CD4-positive, alpha-beta T cell (primary cell): ENCODE measurements at places on chromosomes 2 and 18. TPM values are rescaled to one million over a fixed set of nuclear protein-coding genes. Genes with fewer than 3 reads are reported as not detected.

GRCh38 chr2:207260947-207261346 lies 95.2 kb upstream of the KLF7 start:
- no peaks in the 10 kb centered on the region for H3K27me3 ChIP-seq
- no peak overlapping the region for H3K27ac ChIP-seq
- no peak overlapping the region for H3K4me3 ChIP-seq
- DNase-seq, result no peak

DNA sequence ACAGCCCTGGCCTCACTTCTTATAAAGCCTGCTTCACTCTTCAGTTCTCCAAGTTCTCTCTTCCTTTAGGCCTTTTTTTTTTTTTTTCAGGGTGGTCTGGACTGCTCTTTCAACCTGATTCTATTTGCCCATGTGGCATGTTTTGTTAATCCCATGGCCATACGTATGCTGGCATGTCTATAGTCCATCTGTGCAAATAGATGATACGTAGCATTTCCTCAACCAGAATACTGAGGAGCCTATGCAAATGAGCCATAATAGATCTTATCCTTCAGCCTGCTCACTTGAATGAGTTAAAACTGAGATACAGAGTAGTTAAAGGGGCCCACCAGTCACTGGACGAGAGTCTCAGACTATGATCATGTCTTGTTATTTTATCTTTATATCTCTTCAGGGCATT lies 265.2 kb upstream of the CXCR4 start:
- H3K4me3 ChIP-seq, result no peak overlapping the region
- no peak overlapping the region for H3K27ac ChIP-seq

SERPINB12 gene
- not detected for total RNA-seq

DNA sequence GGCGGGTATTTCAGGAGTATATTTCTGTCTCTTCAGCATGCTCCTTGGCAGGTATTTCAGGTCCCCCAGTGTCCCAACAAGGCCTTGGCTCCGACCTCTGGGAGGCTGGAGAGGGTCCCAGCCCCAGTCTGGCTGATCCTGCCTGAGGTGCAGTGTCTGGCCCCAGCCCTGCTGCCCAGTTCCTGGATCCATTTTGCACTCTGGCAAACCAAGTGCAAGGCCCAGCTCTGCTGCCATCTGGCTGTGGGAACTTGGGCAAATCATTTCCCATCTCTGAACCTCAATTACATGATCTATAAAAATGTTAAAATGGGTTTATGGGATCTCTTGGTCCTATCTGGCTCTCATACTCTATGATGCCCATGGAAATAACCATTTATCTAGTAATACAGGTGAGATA lies 63.6 kb downstream of the ZBTB7C start:
- no peak for DNase-seq
- no peaks in the 10 kb centered on the region for H3K4me1 ChIP-seq
- H3K27ac ChIP-seq, result no peak overlapping the region

- no peaks in the 10 kb centered on the region for H3K27me3 ChIP-seq
- H3K4me3 ChIP-seq, result no peak overlapping the region
- no peak overlapping the region for H3K27ac ChIP-seq
- DNase-seq, result no peak
- no peaks in the 10 kb centered on the region for H3K36me3 ChIP-seq
Measured at GRCh38 chr2:213079756-213080155, 71.7 kb downstream of the IKZF2 start.

GREB1 gene
- 0.31 TPM for total RNA-seq

CYS1 gene
- not detected for total RNA-seq

DNA sequence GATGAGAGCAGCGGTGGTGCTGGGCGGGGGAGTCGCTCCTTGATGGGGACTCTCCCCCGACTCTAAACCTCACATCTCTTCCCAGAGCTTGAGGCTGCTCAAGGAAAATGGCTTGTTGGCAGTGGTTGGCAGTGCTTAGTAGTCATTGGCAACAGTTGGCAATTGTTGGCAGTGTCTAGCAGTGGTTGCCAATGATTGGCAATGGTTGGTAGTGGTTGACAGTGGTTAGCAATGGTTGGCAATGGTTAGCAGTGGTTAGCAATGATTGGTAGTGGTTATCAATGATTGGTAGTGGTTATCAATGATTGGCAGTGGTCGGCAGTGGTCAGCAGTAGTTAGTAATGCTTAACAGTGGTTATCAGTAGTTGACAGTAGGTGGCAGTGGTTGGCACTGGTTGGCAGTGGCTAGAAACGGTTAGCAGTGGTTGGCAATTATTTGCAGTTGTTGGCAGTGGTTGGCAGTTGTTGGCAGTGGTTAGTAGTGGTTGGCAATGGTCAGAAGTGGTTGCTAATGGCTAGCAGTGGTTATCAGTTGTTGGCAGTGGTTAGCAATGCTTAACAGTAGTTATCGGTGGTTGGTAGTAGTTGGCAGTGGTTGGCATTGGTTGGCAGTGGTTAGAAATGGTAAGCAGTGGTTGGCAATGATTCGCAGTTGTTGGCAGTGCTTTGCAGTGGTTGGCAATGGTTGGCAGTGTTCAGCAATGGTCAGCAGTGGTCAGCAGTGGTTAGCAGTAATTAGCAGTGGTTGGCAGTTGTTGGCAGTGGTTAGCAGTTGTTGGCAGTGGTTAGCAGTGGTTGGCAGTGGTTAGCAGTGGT lies 85.4 kb upstream of the OTOS start:
- H3K4me1 ChIP-seq, result no peaks in the 10 kb centered on the region
- no peaks in the 10 kb centered on the region for H3K36me3 ChIP-seq
- no peak for DNase-seq
- H3K27ac ChIP-seq, result no peak overlapping the region
- no peak overlapping the region for H3K4me3 ChIP-seq

DNA sequence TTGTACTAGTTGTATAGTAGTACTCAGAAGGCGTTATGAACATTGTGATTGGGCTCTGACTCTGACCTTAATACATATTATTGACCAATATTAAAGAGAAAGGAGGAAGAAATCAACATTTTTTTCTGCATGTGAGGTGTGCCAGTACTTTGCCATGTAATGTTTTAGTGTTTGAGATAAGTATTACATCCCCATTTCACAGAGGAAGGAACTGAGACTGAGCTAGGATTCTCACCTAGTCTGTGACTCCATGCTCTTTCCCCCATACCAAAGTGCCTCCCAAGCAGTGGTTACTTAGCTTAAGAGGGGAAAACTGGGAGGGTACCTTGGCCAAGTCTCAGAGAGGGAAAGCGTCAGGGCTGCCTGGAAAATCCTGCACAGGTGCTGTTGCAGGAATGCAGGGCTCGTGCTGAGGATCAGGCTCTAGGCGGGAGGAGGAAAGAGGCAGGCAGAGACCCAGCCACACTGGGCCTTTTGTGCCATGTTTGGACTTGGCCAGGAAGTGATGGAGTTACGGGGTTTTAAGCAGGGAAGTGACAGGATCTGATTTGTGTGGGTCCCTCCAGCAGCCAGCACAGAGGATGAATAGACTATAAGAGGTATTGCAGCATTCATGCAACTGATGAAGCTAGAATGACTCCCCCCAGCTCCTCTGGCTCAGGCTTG lies 1.7 kb downstream of the PNKD start:
- no peaks in the 10 kb centered on the region for H3K27me3 ChIP-seq
- H3K27ac ChIP-seq, result no peak overlapping the region
- H3K36me3 ChIP-seq, result peaks cover 48% of the 10 kb centered on the region
- peaks cover 51% of the 10 kb centered on the region for H3K4me1 ChIP-seq

DNA sequence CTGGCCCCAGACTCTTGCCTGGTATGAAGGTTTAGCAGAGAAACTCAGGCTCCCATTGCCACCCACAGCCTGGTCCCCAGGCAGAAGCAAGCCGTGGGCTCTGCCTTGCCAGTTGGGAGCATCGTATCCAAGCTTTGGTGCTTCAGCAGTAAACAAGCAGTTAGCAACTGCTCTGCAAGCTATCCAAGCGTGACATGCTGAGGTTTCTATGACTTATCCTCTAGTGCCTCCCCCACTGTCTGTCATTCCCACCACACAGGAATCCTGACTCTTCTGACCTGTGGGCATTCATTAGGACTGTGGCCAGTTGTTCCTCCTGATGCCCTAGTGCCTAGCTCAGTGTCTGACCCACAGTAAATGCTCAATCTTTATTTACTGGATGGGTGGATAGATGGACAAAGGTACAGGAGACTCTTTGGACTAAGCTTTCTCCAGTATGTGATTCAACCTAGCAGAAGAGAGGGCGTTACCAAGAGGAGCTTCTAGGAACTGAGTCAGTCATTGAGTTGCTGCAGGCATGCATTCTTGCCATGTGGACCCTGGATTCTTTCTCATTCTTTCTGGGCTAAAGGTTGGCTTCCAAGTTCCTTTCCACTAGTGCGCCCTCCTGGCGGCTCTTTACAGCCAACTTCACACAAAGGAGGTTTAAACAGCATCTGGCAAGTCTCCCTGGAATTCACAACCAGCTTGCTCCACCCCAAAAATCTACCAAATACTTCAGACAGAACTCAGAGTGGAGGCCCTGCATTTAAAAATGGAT lies 40.6 kb upstream of the MRPL19 start:
- H3K4me3 ChIP-seq, result no peak overlapping the region
- H3K36me3 ChIP-seq, result no peaks in the 10 kb centered on the region
- peaks cover 27% of the 10 kb centered on the region for H3K27me3 ChIP-seq
- DNase-seq, result no peak
- H3K27ac ChIP-seq, result no peak overlapping the region

DNA sequence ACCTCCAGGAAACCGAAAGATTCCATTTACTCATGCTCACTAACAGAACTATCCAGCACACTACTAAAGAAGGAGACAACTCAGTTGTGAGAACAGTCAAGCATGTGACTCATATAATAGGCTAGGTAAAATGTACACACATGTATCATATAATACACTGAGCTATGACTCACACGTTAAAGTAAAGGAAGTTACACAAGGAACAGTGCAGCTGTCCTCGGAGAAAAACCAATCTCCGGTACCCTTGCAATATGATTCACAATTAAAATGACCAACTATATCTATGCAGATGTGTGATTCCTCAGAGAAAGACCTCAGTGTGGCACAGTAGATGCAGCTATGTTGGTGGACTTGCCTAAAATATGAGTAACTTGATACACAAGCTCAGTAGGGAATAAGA lies 76.5 kb downstream of the STRN start:
- DNase-seq, result no peak
- no peaks in the 10 kb centered on the region for H3K27me3 ChIP-seq
- no peak overlapping the region for H3K27ac ChIP-seq
- no peaks in the 10 kb centered on the region for H3K4me1 ChIP-seq
- peaks cover 37% of the 10 kb centered on the region for H3K36me3 ChIP-seq

CCDC142 gene
- 10.2 TPM for total RNA-seq

DNA sequence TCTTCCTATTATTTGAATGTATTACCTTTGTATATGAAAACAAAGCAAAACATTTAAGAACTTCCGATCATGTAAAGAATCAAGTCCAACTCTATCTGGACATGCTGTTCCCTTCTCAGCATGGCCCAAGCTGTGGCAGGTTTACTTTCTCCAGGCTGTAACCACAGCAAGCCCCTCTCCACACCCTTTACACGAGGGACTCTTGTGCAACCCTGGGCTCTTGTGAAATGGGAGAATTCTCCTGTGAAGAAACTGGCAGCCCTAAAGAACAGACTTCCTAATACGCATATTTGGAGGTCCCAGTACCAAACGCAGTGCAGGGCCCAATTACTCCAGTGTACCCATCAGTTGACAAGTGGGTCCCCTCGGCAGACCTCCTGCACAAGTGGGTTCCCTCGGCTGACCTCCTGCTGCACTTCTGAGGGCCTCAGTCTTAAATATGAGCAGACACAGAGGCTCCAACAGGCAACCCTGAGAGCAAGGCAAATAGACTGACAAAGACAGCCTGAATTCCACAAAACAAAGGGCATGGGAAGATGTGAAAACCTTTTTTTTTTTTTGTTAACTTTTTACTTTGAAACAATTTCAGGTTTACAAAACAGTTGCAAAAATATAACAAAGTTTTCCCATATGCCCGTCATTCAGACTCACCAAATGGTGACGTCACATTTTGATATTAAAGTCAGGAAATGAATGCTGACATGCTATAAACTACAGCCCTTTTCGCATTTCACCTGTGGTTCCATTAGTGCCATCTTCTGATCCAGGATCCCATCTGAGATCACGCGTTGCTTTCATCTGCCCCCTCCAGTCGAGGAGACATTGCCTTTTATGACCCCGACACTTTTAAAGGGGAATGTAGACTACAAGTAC lies 78.2 kb downstream of the FBXO15 start:
- DNase-seq, result no peak
- H3K27me3 ChIP-seq, result no peaks in the 10 kb centered on the region
- peaks cover 6% of the 10 kb centered on the region for H3K4me1 ChIP-seq
- H3K4me3 ChIP-seq, result no peak overlapping the region
- no peak overlapping the region for H3K27ac ChIP-seq

ACMSD gene
- not detected for total RNA-seq

DNA sequence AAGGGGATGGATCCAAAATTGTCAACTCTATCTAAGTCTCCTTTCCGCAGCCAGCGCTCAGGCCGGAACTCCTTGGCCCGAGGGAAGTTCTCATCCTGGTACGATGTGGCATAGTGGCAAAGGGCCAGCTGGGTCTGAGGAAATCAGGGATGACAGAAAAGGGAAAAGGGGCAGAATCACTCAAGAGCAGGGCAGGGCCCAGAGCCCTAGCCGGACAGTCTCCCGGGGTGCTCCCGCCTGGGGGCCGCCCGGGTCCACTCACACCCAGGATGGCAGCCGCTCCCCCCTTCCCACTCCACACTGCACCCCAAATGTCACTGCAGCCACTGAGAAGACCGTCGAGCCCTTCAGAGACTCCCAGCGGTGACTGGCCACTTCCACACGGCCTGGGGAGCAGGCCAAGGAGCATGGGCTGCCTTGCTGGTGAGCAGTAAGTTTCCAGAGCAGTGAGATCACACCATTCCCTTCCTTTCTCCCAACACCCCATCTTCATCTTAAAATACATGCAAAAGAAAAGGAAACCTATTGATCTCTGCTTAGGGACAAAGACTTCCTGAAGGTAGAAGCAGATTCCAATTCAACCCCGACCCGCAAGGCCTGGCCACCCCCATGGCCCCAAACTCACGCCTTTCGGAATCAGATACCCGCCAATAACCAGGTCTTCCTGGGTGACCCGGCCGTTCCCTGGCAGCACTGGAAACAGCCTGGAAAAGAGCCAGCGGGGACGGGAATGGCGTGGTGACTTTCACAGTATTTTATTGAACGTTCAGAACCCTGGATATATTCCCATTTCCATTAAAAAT lies 26.7 kb downstream of the CYP27C1 start:
- no peaks in the 10 kb centered on the region for H3K36me3 ChIP-seq
- peaks cover under 1% of the 10 kb centered on the region for H3K27me3 ChIP-seq
- no peak for DNase-seq
- no peak overlapping the region for H3K27ac ChIP-seq
- H3K4me1 ChIP-seq, result no peaks in the 10 kb centered on the region

GRCh38 chr18:50849419-50849821 lies 29.5 kb upstream of the ME2 start:
- no peaks in the 10 kb centered on the region for H3K36me3 ChIP-seq
- no peaks in the 10 kb centered on the region for H3K4me1 ChIP-seq
- H3K27ac ChIP-seq, result no peak overlapping the region
- no peak overlapping the region for H3K4me3 ChIP-seq

GRCh38 chr18:34746614-34747013 lies 36.5 kb downstream of the DTNA start:
- no peak overlapping the region for H3K4me3 ChIP-seq
- H3K27ac ChIP-seq, result no peak overlapping the region
- H3K4me1 ChIP-seq, result no peaks in the 10 kb centered on the region
- no peaks in the 10 kb centered on the region for H3K36me3 ChIP-seq
- DNase-seq, result no peak
- H3K27me3 ChIP-seq, result no peaks in the 10 kb centered on the region
